CD4-positive, alpha-beta memory T cell (primary cell): ENCODE measurements at places on chromosomes 1 and 21.

- peak; percentile 94 for DNase-seq
Measured at GRCh38 chr1:153783233-153784190, 8.3 kb downstream of the SLC27A3 start.

- DNase-seq: no peak
Measured at GRCh38 chr1:169318536-169319244, 48.9 kb downstream of the NME7 start.

GRCh38 chr1:246724731-246725095, 504 bp downstream of the SCCPDH start:
- no peak for DNase-seq

DNA sequence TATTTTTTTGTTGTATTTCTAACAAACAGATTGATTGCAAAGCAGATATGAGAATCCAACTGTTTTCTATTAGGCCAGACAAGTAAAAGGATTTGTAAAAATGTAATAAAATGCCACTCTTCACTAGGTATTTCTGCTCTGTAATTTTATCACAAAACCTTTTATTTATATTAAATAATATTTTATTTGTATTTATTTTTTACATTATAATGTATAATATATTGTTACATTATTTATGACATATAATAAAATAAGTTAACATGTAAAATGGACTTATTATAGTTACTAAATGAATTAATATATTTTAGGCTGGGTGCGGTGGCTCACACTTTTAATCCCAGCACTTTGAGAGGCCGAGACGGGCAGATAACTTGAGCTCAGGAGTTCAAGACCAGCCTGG, 12.7 kb upstream of the TNNI1 start:
- DNase-seq: no peak

- no peak for DNase-seq
Measured at GRCh38 chr1:88488237-88488636, 195.8 kb upstream of the PKN2 start.

GRCh38 chr1:14654554-14654953, 56.1 kb downstream of the KAZN start:
- DNase-seq: no peak

DNA sequence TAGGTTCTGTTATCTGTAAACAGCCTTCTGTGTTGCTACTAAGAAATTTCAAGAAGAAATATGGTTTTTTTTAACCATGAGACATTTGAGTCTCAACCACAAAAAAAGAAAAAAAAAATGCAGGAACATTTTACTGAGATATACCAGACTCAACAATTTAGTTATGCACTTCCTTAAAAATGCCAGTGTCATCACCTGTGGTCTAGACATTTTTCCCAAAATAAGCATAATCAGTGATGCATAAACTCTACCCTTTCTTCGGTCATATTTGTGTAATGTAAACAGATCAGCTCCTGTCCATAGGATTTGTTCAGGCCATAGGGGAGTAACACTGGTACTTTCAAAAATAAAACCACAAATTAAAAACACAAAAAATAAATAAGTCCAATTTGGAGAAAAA, 122.6 kb upstream of the TNFSF4 start:
- DNase-seq: no peak

GRCh38 chr1:10070206-10070605, 37.4 kb downstream of the UBE4B start:
- no peak for DNase-seq

DNA sequence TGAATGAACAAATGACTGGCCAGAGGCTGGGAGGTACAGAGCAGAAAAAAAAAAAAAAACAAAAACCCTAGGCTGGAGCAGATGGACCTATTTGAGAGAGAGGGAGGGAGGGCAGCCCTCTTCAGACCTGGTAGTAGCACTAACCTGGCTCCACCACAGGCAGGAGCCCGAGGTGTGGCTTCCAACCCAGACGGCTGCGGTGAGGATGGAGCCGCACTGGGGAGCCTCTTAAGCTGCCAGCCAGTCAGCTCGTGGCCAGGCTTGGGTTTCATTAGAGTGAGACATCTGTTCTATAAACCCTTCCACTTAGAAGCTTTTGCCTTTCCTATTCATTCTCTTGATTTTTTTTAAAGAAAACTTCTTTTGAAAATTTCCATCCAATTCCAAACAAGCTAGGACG, 16.8 kb downstream of the LGR6 start:
- no peak for DNase-seq

DNA sequence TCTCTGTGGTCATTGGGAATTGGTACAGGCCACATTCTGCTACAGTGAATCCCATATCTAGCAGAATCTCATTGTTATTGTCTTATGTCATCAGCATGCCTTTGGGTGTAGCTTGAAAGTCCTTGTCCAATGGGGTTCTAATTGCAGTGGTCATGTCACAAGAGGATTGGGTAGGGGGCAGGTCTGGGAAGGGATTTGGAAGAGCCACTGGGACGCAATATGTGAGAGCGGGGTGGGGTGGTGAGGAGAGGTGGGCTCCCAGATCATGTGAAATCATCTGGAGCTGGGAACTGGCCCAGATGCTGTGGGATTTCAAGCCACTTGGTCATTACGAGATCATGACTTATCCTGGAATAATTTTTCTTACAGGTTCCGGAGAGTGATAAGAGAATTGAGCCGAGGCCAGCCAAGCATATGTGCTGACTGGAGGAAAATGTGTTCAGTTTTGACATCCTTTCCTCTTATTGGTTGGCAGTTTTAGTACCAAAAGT, 16.3 kb downstream of the CNIH3 start:
- no peak for DNase-seq

GRCh38 chr1:152013664-152014237, 20.1 kb upstream of the S100A10 start:
- no peak for DNase-seq

DNA sequence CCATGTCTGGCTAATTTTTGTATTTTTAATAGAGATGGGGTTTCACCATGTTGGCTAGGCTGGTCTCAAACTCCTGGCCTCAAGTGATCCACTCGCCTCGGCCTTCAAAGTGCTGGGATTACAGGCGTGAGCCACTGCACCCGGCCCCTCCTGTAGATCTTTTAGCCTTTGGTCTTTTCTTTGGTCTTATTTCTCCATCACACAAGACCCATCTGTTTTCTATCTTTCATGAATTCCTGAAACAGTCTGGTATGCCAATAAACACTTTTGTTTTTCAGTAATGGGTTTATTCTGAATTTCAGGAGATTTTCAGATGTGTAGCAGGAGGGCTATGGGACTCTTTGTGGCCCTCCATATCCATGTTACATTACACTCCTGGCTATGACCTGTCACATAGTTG, 23.2 kb downstream of the ERRFI1 start:
- no peak for DNase-seq

GRCh38 chr1:182283746-182284544, 107.6 kb downstream of the GLUL start:
- no peak for DNase-seq

DNA sequence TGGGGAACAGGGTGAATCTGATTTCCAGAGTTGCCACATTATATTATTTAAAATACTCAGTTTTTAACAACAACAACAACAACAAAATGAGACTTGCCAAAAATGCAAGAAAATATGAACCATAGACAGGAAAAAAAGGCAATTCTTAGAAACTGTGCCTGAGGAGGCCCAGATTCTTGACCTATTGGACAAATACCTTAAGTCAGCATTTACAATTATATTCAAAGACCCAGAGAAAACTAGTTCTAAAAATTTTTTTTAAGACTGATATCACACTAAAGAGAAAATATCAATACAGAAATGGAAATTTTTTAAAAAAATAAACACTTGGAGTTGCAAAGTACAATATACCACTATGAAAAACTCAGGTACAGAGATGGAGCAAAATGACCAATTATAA, 152.8 kb upstream of the LYPLAL1 start:
- no peak for DNase-seq

- no peak for DNase-seq
Measured at GRCh38 chr21:17506951-17507350, 5.9 kb upstream of the CXADR start.

DNA sequence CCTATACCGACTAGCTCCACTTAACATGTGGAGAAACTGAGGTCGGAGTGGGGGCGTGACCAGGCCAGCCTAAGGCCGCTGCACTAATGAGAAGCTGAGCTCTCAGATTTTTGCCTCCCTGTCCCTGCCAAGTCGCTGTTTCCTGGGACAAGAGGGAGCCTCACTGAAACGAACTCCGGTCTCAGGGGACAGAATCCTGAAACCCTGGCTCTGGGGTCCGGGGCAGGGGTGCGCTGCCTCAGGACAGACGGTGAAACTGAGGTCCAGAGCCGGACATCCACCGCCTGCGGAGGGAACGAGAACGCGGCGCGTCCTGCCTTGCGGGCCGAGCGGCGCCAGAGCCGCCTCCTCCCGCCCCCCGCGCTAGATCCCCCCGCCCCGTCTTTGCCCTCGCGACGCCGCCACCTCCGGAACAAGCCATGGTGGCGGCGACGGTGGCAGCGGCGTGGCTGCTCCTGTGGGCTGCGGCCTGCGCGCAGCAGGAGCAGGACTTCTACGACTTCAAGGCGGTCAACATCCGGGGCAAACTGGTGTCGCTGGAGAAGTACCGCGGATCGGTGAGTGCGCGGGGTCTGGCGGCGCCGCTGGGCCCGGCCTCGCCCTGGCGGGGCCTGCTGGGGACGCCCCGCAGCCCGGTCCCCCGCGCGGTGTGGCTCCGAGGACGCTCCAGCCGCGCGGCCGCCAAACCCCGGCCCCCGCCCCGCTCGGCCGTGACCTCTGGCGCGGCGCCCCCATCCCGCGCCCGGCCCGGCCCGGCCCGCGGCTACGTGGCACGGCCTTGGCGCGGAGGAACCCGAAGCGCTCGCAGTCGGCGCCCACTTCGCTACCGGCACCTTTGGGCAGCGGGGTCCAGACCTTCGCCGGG, at the start of gene GPX7:
TSS of gene GPX7 (plus strand) at position 381 of the 865 bp plus-strand sequence. CDS start at position 420, 39 bp downstream.
- DNase-seq: peak; percentile 61

DNA sequence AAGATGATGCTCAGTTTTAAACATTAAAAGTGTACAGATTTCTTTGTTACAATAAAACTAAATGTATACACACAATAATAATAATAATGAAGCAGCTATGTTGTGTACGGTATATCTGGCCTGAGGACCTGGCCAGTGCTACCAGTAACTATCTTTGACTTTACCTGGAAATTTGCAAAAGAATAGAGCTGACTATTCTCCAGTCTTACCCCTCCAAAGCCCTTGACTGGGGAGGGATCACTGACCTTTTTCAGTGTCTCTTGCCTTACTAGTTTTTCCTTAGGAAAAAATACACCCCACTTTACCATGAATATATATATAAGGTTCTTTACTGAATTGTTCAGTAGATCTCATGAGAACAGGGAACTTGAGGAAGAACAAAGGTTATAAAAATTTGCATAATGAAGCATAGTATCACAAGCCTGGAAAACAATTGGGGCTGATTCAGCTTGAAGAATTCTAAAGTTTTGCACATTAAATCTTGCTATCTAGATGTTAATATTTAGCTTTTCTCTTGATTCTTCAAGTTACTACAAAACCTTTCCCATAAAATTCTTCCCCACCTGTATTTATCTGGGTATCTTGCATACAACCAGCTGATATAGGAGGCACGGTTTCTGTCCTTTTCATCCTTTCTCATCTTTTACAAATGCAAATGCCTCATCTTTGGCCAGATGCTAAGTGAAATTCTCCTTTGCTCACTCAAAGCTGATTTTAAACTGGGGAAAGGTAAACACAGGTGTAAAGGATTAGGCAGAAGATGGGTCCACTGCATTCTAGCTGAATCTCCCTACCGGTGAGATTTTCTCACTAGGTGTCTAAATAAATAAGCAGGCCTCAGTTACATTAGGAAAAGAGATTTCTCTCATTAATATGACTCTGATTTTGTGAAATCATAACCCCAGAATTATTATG, 25.0 kb upstream of the SLAMF1 start:
- DNase-seq: no peak

GRCh38 chr1:233109096-233109495, 158.7 kb downstream of the NTPCR start:
- no peak for DNase-seq

- DNase-seq: no peak
Measured at GRCh38 chr1:48062353-48062752, 65.2 kb upstream of the TRABD2B start.

GRCh38 chr1:101003012-101003650, 22.5 kb downstream of the DPH5 start:
- no peak for DNase-seq

DNA sequence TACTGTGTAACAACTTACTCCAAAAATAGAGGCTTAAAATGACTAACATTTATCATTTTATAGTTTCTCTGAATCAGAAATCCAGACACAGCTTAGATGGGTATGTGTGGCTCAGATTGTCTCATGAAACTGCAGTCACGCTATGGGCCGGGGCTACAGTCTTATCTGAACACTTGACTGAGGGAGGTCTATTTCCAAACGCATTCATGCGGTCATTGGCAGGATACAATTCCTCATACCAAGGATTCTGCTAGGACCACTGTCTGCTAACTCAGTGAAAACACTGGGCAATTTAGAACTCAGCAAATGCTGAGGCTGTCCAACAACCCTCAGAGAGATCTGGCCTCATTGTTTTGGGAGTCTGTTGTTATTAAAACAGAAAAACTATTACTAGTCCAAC, 178.6 kb downstream of the TBX15 start:
- DNase-seq: no peak

DNA sequence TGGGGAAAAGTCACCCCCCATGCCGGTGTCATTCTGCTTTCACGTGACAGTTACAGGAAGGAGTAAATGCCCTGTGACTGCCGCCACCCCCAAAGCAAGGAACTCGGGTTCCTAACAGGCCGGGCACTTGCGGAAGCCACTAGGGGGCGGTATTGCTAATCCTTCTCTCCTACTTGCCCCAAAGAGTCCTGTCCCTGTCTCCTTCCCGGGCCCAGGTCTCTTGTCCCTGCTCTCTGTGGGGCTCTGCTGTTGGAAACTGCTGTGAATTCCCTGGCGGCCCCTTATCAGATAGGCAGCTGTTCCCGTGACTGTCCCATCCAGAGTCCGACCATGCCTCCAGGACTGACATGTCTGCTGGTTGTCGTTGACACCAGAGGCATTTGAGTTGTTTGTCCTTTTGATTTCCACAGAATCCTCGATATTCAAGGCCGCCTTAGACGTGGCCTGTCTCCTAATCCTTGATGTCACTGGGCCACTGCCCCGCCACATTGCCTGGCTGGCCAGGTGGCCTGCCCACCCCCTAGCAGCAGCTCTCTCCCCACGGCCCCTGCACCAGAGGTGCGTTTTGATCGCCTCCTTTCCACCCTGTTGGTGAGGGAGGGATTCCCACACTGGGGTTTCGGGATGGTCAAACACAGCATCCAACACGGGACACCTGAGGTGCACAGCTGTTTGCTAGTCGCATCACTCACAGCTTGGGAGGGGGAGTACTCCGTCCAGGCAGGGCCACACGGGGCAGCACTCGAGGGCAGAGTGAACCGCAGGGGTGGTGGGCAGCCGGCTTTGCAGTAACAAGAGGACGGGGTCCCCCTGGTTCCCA, 37.3 kb downstream of the CHAF1B start:
- no peak for DNase-seq

- DNase-seq: peak; percentile 93
Measured at GRCh38 chr1:39691383-39692151, at the start of gene HPCAL4. TSS of gene HPCAL4 (minus strand) at chr1:39691433. CDS start at chr1:39684603, 6,830 bp downstream.

GRCh38 chr1:44842862-44843655, at the start of gene PTCH2:
TSS of gene PTCH2 (minus strand) at chr1:44843253. CDS start at chr1:44842932, 321 bp downstream.
- DNase-seq: peak; percentile 16

DNA sequence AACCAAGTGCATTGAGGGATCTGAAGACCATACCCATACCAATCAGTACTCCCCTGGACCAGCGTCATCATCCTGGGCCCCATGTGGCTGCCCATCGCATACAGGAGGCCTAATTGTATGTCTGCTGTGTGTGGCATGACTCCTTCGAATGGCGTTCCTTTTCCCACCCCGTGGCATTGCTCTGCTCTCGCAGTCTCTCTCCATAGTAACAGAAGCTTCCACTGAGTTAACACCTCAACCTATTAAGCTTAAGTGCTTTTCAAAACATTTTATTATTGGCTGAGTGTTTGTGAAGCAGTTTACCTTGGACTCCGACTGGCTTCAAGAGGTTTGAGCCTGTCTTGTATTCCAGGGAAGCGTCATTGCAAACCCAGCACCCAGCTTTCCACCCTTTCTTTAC, 187.1 kb upstream of the LMO4 start:
- DNase-seq: no peak
